ENCODE measurements at places on chromosomes 3 and 15.

DNA sequence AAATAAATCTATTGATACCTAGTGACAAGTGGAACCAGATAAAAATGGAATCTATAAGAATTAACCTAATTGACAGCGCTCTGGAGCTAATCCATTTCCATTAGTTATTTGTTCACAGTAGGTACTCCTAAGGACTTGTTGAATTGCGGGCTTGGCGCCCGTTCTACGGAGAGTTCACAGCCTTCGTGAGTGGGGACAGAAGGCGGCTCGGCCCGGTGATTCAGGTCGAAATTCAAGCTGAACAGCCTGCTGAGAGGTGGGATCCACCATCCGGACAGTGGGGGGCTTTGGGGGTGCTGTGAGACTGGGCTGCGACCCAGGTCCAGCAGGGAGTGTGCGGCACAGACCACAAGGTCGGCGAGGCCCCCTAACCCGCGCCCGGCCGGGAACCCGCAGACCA, 779 bp upstream of the CTNNB1 start:
- no peak for DNase-seq
- H3K4me3 ChIP-seq = peak overlapping the region; percentile 93
- peaks cover 4% of the 10 kb centered on the region for H3K27me3 ChIP-seq
- peaks cover 13% of the 10 kb centered on the region for H3K36me3 ChIP-seq
- H3K27ac ChIP-seq = peak overlapping the region; percentile 85
- H3K4me1 ChIP-seq = peaks cover 34% of the 10 kb centered on the region

GRCh38 chr3:9452417-9452816, 55.0 kb downstream of the SETD5 start:
- H3K27ac ChIP-seq = peak overlapping the region; percentile 32
- H3K4me1 ChIP-seq = peaks cover 7% of the 10 kb centered on the region
- no peak overlapping the region for H3K4me3 ChIP-seq
- peaks cover 78% of the 10 kb centered on the region for H3K36me3 ChIP-seq
- DNase-seq = no peak

GRCh38 chr3:73094951-73095350, 33.5 kb downstream of the EBLN2 start:
- H3K36me3 ChIP-seq = no peaks in the 10 kb centered on the region
- no peak for DNase-seq

DNA sequence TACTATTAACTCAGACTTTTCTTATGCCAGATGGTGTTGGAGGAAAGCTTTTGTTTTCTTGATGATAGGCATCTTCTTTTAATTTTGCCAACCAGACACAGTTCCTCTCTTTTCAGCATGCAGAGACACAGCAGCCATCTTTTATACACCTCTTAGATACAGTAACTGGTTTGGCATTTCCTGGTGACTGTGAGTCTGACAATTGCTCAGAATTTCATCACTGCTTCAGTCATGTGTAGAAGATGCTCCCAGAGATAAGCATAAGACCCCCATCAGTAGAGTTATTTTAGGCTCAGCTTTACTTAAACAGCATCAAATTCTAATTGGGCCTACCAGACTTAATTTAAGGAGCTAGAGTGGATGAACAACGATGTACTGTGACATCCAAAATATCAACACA, 779.0 kb downstream of the SQOR start:
- H3K4me1 ChIP-seq = no peaks in the 10 kb centered on the region
- no peak overlapping the region for H3K4me3 ChIP-seq
- H3K36me3 ChIP-seq = no peaks in the 10 kb centered on the region
- no peak for DNase-seq

- DNase-seq = no peak
- H3K36me3 ChIP-seq = no peaks in the 10 kb centered on the region
- peak overlapping the region; percentile 41 for H3K27ac ChIP-seq
- H3K4me3 ChIP-seq = no peak overlapping the region
- H3K4me1 ChIP-seq = peaks cover 38% of the 10 kb centered on the region
- H3K27me3 ChIP-seq = peaks cover 61% of the 10 kb centered on the region
These were observed 3.6 kb downstream of the ONECUT1 start for GRCh38 chr15:52786436-52787122.

DNA sequence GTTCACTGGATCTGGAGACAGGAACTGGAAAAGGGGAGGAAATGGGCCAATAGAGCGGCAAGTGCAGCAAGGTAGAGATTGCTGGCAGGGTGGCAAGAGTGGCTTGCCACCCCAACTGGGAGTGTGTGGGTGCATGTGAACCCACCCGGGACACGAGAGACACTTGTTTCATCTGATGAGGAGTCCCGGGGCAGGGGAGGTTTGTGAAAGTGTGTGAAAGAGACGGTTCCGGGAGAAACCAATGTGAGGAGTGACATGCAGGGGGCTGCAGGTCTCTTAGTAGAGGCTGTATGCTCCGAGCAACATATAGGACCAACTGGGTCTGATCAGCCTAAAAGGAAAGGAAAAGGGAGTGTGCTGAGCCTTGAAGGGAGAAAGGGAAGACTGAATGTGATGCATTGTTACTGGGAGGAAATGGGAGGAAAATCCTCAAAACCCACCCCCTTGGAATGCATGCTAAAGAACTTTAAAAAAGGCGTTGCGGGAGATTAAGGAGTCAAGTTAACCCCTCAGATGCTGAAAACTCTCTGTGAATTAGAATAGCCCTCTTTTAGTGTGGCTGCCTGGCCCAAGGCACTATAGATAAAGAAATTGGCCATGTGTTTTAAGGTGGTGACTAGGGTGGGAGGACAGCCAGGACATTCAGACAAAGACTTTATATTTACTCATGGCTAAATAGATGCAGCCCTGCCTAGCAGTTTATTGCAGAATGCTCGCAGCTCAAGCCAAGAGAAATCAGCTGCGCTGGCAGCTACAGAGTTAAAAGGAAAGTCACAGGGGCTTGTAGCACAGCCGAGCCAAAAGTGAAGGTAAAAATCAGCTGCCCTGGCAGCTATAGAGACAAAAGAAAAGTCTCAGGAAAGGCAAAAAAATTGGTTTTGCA, 9.1 kb upstream of the SLC9C1 start:
- no peaks in the 10 kb centered on the region for H3K27me3 ChIP-seq
- DNase-seq = no peak
- no peak overlapping the region for H3K27ac ChIP-seq
- H3K4me1 ChIP-seq = peaks cover 14% of the 10 kb centered on the region
- H3K4me3 ChIP-seq = no peak overlapping the region
